Lung (tissue), 17 donors: ENCODE measurements at places on chromosomes 6 and 20.

- no peak for DNase-seq
Observed at GRCh38 chr6:21885111-21885510, 291.6 kb downstream of the SOX4 start.

DNA sequence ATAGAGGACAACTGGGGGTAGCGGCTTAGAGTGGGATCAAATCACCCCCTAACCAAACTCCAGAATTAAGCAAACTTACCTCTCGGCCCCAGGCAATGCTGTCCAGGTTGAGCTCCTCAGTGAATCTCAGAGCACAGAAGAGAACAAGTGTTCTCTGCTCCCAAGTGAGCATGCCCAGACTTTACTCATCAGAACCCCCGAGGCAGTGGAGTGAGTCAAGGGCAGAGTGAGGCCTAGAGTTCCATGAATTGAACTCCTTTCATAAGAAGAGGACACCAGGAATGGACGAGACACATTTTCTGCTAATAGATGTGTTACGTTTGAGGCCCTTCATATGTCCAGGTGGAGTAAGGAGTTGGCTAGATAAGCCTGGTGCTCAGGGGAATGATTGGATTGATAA lies 134.0 kb upstream of the DTNBP1 start:
- no peak for DNase-seq

- no peak for DNase-seq
Observed at GRCh38 chr20:49149281-49150045, 38.7 kb downstream of the STAU1 start.

DNA sequence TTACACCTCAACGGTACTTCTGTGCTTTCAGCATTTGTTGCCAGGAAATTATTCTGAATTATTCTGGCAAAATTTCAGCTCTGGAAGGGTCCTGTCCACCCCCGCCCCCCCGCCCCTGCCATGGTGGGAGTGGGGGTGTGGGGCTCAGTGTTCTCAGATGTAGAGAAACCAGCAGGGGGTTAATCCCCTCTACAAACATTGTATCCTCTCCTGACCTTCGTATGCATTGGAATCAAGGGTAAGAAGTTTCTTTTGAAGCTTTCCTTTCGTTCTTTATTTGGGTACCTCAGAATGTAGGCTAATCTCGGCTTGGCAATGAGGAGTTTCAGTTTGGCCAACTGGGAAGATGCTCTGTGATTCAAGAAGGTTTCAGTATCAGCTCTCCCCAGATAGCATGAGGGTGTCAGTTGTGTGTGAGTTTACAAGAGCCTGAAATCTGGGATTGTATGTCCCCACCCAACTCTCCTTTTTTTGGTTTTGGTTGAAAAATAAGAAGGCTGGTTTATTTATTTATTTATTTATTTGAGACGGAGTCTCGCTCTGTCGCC lies 25.5 kb upstream of the OLIG3 start:
- DNase-seq = no peak

DNA sequence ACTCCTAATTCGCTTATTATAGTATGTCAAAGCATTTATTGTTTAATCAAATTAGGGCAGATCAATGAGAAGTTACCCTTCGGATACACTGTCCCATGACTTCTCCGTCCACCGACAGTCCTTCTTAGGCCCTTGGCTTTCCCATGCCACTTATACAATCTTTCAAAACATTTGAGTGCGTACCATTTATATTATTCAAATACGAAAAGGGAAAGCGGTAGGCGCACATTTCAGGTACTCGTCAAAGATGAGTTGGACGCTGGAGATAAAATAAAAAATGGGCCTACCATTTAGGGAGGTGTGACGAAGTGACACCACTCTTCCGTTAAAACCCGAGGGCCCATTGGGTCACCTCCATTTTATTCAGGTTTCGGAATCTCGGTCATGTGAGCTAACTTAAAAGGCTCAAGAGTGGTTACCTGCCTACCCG lies 542 bp upstream of the AFG1L start:
- no peak for DNase-seq

DNA sequence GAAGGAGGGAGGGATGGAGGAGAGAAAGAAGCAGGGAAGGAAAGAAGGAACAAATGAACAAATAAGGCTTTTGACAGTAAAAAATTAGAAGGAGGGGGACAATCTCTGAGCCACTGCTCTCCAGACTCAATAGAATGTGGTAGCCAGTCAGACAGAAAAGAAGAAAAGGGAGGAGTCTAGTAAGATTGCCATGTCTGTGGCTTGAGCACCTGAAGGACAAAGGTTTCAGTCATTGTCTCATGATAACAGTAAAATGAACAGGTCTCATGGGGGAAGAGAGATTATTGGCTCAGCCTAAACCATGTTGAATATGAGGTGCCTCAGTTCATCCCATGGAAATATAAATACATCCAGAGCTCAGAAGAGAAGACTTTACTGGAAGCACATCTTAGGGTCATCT lies 14.0 kb upstream of the LOC128125822 start:
- DNase-seq = no peak

GRCh38 chr20:30484009-30484748 lies 773.3 kb upstream of the DEFB115 start:
- no peak for DNase-seq

GRCh38 chr6:22095836-22096235 lies 201.0 kb downstream of the PRL start:
- DNase-seq = peak; percentile 52

GRCh38 chr6:138231381-138231886 lies 13.1 kb upstream of the PBOV1 start:
- DNase-seq = peak; percentile 38

DNA sequence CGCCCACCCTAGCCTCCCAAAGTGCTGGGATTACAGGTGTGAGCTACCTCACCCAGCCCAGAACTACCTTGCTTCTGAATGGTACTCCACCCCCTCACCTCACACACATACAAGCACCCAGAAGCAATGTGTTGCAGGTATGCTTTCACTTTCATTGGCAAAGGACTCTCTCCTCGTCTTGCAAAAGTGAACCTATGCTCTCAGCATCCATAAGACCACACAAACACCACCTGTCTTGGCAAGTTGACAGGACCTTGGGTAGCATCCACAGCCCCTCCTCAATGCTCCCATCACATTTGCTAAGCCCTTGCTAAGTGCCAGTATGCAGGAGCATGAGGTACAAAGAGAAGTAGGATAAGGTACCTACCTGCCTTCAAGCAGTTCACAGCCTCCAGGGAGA lies 3.7 kb downstream of the KIF13A start:
- DNase-seq = no peak

DNA sequence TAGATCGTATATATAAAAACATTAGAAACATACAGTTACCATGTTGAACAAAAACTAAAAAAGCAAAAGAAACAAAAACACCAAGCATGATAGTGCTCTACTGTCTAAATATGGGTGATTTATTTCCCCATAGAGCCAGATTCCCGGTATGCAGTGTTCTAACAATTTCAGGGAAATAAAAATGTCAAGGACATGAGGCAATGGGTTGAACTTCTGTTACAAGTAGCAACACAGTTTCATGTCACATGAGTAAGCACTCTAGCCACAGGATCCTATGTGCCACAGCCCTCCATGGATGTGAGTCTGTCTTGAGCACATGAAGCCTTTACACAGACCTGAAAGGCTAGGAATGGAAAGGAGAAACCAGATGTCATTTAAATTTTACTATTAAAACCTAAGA lies 96.0 kb downstream of the MAP3K5 start:
- DNase-seq = no peak

DNA sequence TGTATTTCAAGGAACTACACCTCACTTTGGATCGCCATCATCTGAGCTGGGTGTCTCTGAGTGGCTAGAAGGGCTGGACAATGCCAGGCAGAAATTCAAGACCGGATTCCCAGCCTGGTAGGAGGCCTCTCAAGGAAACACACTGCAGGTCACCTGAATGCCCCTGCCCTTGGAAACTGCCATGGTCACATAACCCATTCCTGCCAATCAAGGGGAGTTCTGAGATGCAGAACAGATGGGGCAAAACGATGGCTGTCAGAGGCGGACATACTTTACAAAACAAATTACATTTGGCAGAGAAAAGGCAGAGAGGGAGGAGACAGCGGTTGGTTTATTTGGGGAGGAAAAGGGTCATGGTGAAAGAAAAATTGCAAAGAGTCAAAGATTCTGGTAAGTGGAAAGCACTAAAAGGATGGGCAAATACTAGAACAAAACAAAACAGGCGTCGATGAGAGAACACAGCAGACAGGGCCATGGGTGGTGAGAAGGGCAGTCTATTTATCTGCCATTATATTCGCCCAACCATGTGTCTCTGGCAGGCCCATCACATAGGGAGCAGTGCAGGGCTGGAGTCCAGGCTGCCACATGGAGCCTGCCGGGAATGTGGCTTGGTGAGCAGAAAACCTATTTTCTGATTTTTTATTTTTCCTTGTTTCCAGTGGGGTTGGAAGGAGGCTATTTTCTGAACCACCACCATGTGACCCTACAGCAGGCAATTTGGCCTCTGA lies 13.5 kb downstream of the BEND3 start:
- DNase-seq = no peak

DNA sequence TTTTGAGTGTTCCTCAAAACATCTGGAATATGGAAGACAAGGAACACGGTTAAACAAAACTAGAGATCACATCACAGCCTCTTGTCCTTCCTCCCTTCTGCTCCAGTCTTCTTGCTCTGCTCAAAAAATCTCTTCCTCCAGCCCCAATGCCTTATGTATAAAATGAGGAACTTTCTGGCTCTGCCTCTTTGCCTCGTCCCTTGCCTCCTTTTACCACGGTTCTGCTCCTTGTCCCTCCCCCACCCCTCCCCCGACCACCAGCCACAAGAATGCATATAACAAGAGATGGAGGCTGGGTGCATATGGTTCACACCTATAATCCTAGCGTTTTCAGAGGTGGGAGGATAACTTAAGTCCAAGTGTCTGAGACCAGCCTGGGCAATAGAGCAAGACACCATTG lies 43.6 kb downstream of the PLAGL2 start:
- DNase-seq = no peak
